Fibroblast of mammary gland (primary cell): ENCODE measurements at places on chromosomes 7 and 10.

- no peak for DNase-seq
These were observed 126.1 kb upstream of the PPP2R2D start for GRCh38 chr10:131774681-131775085.

- no peak for DNase-seq
These were observed 235.7 kb downstream of the PRPF18 start for GRCh38 chr10:13822490-13822889.

- DNase-seq: peak; percentile 28
These were observed 1.6 kb downstream of the VIM start for GRCh38 chr10:17229717-17229966.

GRCh38 chr7:31171216-31171785, 119.2 kb downstream of the ADCYAP1R1 start:
- DNase-seq: no peak

DNA sequence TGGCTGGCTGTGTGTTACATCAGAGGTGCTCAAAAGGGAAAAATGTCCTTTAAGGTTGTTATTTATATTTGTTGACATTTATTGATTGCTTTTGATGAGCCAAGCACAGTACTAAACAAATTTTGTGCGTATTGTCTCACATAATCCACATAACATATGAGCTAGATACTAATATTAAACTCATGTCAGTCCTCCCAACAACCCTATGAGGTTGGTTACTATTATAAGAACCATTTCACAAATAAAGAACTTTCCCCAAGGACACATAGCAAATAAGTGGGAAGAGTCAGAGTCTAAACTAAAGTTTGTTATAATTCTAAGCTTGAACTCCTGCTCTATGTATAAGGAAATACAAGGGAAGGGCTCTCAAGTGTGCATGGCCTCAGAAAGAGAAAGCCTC, 35.6 kb upstream of the OTUD1 start:
- no peak for DNase-seq

DNA sequence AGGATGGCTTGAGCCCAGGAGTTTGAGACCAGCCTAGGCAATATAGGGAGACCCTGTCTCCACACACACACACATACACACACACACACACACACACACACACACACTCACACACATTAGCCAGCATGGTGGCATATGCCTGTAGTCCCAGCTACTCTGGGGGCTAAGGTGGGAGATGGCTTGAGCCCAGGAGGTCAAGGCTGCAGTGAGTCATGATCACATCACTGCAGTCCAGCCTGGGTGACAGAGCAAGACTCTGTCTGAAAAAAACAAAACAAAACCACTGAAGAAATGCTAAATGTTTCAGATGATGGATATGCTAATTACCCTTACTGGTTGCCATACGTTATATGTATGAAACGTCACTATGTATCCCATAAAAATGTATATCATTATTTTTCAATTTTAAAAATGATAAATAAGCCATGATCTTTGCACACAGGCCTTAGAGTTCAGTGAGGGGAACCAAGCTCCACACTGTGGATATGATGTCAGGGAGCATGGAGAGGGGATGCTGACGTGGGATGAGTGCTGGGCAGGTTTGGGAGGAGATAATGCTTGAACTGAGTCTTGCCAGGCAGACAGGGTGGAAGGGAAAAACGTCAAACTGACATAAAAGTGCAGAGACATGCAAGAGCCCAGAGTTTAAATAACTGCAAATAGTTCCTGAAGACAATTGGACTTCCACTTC, 45.9 kb upstream of the ARHGAP12 start:
- DNase-seq: peak; percentile 42

DNA sequence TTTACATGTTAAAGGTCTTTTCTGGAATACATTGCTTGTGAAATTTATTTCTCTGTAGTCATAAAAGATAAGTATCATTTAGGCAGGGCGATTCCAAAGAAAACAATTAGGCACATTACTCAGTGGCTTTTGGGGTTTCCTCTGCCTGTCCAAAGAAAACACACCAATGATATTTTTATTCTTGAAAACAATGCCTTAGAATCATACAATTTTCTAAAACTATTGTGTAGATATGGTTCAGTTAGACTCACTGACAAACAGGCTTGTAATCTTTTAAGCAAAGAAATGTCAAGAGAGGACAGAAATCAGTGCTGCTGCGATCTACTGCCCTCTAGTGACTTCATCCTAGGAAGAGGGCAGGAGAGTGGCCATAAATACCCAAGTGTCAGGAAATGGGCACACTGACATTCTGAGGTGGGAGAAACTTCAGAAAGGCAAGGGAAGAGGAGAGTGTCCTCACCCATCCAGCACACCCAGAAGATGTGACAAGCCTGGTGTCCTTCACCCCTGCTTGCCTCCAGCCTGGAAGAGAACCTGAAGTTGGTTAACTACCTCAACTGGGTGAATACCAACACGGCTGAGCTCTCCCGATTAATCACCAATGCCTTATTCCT, 120.5 kb downstream of the GALNT11 start:
- DNase-seq: peak; percentile 74

DNA sequence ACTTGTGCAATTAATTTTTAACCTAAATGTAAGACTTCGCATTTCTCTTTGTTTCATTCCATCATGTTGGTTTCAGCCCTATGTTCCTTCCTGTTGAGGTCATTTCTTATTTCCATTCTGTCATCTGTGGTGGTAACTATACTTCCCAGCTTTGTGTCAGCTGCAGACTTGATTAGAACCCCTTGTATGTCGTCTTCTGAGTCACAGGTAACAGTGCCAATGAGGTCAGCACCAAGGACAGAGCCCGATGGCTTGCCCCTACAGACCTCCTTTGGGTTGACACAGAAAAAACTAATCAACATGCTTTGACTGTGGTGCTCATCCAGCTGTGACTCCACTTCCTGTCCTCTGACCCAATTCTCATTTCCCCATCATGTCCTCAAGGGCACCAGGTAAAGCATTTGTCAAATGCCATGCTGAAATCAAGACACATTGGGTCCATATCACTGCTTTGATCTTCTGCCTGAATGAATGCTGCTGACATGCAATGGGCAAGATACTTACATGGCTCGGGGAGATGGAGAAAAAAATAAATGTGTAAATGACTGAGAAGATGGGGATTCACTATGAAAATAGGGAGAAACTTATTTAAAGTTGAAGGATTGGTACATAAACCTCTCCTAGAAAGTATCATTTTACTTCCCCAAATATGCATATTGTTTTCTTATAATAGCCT, 25.6 kb upstream of the CRTAC1 start:
- DNase-seq: peak; percentile 31

GRCh38 chr10:100303724-100304319, 17.3 kb upstream of the BLOC1S2 start:
- peak; percentile 42 for DNase-seq

- DNase-seq: no peak
These were observed 106.4 kb downstream of the BMPER start for GRCh38 chr7:34011696-34012095.

DNA sequence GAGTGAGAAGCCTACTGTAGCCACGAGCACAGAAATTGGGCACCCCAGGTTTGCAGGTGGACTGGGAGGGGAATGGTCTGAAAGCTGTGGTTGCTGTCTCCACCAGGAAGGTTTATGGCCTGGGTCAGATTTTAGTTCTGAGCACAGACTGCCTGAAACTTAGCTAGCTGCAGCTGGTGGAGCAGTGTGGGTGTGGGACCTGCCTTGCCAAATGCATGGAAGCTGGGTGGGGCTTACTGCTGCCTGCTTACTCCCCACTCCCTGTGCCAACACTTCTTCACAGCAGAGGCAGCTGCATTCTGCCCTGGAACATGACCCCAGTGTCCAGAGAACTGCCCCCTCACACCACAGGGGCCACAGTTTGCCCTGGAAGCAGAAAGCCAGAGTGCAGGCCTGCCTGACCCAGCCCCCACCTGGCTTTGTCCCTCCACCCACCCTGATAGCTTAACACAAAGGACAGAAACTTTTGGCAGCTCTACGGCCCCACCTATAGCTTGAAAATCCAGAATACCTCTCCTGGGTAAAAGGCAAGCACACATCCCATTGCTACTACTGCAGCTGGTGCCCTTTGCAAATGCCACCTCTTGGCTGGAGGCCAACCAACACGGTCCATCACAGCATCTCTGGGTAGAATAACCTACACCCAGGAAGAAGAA, 281.6 kb downstream of the AGMO start:
- no peak for DNase-seq

DNA sequence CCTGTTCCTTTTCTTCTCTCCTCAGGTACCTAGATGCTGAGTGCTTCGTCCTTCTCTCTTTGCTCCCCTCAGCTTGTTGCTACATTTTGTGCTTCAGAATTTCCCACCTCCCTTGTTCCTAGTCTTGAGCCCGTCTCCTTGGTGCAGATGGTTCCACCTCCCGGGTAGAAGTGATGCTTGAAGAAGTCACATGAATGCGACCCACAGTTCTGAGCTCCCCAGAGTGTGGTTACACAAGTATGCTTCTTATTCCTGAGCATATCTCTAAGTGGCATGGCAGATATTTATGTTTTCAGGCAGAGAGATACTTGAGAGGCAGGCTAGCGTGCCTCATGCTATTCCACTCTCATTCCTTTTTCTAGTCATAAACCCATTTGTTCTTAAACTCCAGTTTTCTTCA, 34.0 kb downstream of the INPP5F start:
- no peak for DNase-seq

- no peak for DNase-seq
These were observed 10.7 kb downstream of the TSPAN14 start for GRCh38 chr10:80464557-80465450.

DNA sequence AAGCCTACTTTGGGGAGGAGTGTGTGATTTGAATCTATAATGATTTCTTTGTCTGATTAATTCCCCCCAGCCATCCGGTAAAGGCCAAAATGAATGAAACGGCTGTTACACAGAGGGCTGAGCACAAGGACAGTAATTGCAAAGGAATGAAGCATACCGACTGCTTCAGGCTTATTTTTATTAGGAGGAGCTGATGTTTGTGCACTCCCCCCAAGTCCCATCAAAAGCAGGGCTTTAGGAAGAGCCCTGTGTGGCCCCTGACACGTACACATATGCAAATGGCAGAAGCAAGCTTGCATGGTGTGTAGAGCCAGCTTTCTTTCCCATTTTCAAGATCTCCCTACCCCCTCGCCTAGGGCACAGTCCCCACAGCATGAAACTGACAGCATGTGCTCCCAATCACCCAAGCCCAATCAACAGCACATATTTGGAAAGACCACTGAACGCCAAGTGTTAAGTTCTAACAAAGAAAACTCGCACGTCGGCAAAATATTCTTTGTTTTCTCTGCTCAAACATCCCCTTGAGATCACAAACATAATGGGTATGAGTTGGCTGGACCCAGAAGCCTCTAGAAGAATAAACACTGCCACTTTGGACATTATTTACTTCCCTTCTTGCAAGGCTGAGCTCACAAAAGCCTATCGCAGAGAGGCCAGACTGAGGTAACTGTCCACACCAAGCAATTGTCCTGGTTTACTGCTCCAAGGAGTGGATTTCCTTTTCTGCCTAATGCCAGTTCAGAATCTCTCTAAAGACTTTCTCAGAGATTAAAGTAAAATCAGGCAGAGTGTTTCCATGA, 143.0 kb downstream of the CUBN start:
- DNase-seq: peak; percentile 76

DNA sequence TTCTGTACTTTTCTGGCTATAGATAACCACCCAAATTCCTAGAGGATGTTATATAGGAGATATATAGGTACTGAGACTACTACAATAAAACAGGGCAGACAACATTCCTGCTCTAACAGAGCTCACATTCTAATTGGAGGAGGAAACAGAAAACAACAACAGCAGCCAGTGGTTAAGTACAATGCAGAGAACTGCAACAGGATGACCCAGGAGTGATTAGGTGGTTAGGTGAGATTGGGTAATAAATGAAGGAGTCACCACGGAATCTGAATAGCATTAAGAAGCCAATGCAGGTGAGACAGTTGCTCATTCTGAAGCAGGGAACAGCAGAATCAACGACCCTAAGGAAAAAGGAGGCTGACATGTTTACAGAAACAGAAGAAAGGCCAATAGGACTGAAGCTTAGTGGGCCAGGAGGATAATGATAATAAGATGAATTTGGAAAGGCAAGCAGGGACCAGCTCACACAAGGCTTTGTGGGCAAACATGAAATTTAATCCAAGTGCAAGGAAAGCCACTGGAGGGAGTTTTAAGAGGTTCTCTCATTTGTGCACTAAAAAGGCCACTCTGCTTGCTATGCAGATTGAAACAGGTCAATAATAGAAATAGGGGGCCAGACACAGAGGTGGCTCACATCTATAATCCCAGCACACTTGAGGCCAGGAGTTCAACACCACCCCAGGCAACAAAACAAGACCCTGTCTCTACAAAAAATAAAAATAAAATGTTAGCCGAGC, 16.9 kb upstream of the REEP3 start:
- no peak for DNase-seq

- DNase-seq: peak; percentile 52
These were observed 12.1 kb downstream of the AVL9 start for GRCh38 chr7:32507414-32507813.

DNA sequence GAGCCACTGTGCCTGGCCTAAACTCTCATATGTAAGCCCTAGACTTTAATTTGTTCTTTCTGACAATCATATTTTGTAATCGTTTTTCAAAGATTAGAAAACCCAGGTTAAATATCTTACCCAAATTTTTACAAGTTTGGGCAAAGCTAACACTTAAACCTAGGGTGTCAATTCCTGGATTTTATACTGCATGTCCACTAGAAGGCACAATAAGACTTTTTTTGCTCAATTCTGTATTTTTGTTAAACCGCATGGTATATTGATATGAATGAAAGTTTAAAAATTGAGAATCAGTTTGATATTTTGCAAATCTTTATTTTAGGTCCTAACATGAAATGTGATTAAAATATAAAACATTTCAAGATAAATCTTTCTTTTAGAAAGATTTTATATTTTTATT, 29.3 kb downstream of the DYNC2I1 start:
- DNase-seq: peak; percentile 21

GRCh38 chr10:110357252-110357780, 52.6 kb upstream of the SMNDC1 start:
- DNase-seq: peak; percentile 98

DNA sequence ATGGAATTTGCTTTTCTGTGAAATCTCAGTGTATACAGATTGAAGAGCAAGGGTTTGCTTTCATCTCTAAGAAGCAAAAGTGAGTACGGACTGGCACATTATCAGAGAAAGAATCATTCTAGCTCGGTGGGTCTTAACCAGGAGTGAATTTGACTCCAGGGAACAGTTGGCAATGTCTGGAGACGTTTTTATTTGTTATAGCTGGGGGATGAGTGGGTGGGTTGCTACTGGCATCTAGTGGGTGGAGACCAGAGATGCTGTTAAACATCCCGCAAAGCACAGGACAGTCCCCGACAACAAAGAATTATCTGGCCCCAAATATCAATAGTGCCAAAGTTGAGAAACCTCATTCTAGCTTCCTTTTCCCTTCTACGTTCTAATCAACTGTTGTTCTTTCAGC, 43.8 kb upstream of the ATRNL1 start:
- no peak for DNase-seq

GRCh38 chr10:103758294-103758681, 97.1 kb downstream of the SH3PXD2A start:
- peak; percentile 86 for DNase-seq

DNA sequence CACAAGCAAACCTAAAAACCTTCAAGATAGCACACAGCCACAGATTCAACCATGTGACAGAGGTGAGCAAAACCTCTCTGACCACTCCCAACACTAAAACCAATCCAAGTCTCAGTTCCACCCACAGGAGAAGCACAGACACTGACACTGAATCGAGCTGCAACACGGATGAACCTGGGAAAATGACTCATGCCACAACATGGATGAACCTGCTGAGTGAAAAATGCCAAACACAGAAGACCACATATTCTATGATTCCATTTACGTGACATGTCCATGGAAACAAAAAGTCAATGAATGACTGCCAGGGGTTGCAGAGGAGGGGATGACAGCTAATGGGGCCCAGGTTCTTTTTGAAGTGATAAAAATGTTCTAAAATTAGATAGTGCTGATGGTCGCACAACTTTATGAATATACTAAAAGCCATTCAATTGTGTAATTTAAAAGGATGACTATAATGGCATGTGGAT, 22.0 kb downstream of the CYTH3 start:
- peak; percentile 69 for DNase-seq
